Mesothelial cell of epicardium (in vitro differentiated cells): ENCODE measurements at places on chromosomes 4 and X. TPM values are rescaled to one million over a fixed set of nuclear protein-coding genes. Genes with fewer than 3 reads are reported as not detected.

DNA sequence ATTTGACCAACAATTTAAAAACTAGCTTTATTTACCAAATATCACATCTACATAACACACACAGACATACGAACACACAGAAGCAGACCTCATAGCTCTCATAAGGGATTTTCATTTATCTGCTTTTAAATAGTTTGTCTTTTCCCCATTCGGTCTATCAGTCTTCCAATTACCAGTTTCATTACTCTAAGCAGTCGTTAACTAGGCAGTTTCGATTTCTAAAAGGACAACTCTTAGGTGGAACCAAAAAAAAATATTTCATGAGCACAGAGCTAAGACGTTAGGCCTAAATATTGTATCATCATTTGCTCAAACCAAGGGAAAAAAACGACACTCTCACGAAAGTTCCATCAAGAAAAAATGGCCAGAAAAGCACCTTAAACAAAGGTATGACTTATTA is 228.4 kb downstream of the SPANXN1 start:
- DNase-seq, result no peak

DNA sequence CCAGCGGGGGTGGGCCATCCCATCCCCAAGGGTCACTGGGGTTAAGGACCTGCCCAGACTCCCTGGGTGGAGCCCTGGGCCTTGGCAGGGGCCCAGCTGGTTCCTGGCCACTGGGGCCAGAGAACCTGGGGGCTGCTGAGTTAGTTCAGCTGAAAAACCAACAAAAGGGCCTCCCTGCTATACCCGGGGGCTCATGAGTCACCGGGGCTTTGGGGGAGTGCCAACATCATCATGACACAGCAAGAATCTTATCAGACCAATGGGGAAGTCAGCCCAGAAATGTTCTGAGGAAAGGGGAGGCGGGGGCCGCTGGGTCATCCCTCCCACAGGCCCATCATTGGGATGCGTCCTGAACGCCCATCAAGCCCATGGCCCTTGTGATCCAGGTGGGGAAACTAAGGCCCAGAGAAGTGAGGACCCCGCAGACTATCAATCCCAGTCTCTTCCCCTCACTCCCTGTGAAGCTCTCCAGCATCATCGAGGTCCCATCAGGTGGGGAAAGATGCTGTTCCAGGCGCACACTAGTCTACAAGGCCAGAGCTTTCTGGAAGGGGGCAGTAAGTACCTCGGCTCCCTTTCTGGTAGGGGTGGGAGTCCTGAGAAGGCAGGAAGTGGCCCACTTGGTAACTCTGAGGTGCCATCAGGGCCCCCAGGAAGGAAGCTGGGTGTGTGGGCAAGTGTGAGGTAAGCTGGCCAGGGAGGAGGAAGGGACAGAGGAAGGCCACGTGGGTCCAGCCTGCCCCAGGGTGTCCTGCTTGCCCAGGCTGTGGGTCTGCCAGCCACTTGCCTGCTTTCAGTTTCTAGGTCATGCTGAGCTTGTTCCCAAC is 4.5 kb downstream of the G6PD start:
- DNase-seq, result no peak

The CDKL5 gene
- total RNA-seq, result 14.3 to 16.3 TPM (median 16.3 TPM) in 3 replicates

The CXCL9 gene
- not detected in 3 replicates for total RNA-seq

DNA sequence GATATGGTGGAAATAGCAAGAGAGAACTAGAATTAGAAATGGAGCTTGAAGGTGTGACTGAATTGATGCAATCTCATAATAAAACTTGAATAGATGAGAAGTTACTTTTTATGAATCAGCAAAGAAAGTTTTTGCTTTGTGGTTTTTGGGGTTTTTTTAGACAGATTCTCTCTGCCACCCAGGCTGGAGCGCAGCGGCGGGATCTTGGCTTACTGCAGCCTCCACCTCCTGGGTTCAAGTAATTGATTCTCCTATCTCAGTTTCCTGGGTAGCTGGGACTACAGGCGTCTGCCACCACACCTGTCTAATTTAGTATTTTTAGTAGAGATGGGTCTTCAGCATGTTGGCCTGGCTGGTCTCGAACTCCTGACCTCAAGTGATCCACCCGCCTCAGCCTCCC is 23.7 kb upstream of the NEIL3 start:
- DNase-seq, result no peak

DNA sequence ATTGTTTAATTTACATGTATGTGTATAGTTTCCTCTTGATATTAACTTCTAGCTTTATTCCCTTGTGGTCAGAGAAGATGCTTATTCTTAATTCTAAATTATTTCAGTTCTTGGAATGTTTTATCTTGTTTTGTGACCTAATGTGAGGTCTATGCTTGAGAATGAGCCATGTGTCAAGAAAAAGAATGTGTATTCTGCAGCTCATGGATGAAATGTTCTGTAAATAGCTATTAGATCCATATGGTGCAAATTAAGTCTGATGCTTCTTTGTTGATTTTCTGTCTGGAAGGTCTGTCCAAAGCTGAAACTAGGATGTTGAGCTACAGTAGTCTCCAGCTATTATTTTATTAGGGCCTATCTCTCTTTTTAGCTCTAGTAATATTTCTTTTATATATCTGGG is 187.3 kb upstream of the RASGEF1B start:
- DNase-seq, result no peak

- no peak for DNase-seq
These were observed 66.5 kb downstream of the EFNB1 start for GRCh38 chrX:68895341-68895755.

GRCh38 chr4:111579767-111580166 is 565.5 kb upstream of the FAM241A start:
- no peak for DNase-seq

The VEGFC gene
- 2.4 to 2.5 TPM (median 2.4 TPM) in 3 replicates for total RNA-seq
